Activated CD8-positive, alpha-beta memory T cell treated with anti-CD3 and anti-CD28 coated beads for 48 hours (primary cell): ENCODE measurements at places on chromosomes 16 and 17.

- DNase-seq: no peak
Measured at GRCh38 chr17:78263063-78263735, 31.8 kb downstream of the TMEM235 start.

- no peak for DNase-seq
Measured at GRCh38 chr16:65281586-65281985, 159.7 kb upstream of the CDH11 start.

DNA sequence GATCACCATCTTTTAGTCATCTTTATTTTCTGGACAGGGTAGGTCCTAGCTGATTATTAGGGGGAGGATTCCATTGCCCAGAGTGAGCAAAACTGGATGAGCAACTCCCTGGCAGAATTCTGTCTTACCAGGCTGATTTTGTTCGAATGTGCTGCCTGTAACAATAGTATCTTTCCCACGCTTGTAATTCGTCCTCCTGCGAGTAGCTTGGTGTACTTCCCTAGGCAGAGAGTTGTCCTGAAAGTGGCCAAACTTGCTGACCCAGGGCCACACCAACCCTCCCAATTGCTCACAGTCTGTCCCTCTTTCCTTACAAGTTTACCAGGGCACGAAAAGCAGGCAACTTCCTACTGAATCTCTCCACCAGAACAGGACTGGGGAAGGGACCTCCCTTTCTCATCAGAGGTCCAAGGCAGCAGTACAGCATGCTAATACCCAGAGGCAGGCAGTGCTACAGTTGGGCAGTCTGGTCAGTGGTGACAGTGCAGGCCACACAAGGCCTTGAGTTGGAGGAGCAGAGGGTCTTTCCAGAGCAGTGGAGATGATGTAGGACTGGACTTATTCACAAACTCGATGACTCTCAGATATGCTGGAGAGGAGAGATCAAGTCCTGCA lies 67.8 kb upstream of the NLK start:
- no peak for DNase-seq

DNA sequence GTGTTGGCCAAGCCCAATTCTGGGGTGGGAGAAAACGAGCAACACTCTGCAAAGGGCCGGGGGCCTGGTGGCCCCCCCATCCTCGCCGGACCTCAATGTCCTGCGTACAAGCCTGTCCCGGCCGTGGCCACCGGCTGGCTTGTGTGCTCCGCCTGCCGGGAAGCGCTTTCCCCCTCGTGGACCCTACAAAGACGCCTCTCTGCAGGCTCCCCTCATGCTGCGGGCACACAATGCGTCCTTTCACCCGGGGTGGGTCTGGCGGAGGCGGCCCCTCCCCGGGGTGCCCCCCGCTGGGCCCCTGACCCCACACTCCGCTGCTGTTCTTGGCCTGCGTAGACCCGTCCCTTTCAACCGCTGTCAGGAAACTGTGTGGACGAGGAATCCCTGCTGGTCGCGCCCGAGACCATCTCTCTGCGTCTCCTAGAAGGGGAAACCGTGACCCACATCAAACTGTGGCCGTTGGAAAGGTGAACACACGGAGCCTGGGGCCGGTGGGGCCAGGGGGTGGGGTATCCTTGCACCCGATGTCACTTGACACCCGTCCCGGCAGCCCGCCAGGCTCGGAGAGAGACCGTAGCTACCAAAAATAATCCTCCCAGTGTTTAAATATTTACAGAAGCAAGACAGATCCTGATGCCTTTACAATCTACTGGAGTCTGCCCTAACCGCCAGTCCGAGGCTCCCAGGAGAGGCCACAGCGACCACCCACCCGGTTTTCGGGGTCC lies 43.6 kb downstream of the TBC1D16 start:
- no peak for DNase-seq

GRCh38 chr17:58829172-58829637 lies 73.6 kb downstream of the PPM1E start:
- DNase-seq: no peak

DNA sequence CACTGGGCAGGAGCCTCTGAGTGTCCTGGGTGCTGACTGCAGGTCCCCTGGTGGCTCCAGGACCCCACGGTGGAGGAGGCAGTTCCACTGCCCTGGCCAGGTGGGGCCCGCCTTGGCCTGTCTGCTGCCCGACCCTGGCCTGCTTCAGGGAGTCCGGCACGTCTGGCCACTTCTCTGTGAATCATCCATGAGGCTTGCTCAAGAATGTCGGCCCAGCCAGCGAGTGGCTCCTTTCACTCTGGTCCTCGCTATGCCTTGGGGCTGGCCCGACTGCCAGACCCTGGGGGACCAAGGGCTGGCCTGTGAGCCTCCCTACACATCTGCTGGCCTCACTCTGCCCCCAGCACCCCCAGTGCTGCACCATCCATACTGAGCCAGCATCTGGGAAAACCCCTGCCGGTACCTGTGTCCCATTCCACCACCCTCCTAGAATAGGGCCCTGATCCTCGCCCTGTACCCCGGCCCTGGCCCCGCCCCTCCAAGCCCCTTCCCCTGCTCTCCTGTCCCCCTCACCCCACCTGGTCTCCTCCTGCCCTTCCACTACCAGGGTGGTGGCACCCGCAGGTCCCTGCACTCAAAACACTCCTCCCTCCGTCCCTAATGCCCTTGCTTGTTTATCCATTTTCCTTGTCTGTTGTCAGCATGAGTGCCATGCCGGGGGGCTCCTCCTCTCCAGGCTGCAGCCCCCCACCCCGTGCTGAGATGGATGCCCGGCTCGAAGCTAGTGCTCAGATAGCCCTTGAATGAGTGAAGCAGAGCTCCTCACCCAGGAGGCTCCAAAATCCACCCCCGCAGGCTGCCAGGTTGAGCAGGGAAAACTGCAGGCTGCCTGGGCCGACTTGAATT lies 35.5 kb downstream of the ADCY7 start:
- DNase-seq: no peak

DNA sequence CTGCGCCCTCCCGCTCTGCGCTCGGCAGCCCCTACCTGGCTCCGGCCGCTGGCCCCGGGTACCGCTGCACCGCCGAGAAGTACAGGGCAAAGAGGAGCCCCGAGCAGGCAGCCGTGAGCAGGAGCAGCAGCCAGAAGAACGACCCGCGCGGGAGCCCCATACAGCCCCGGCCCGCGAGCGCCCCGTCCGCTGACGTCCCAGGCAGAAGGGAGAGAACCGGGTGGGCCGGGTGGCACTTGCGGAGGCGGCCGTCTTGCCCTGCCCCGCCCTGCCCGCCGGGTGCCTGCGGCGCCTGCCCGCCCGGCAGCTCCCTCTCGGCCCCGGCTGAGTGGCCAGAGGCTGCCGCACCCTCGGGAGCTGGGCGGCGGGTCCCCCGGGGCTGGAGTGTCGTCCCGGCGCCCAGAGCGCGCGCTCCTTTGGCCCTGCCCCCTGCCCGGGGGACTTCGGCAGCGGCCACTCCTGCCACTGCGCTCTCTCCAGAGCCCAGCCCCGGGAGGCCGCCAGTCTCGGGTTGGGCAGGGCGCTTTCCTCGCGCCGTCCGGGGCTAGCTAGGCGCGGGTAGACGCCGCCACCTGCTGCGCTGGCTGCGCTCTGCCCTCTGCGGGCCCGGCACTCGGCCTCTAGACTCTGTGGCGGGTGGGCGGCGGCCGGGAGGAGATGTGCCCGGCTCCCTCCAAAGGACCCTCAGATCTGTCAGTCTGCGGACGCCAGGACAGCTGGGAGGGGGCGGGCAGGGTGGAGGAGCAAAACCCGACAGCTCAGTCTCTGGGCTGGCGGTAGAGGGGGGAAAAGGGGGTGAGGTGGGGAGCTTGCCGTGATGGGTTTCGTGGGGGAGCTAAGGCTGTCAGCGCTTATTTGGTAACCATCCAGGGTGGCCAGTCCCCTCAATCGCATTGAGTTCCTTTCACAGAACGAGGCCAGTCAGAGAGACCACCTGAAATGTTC lies at the start of gene ST6GALNAC2:
Gene ST6GALNAC2, minus strand, starts transcription at position 212 of the 945 bp plus-strand sequence. Its CDS starts 52 bp downstream, at position 160.
- DNase-seq: no peak

DNA sequence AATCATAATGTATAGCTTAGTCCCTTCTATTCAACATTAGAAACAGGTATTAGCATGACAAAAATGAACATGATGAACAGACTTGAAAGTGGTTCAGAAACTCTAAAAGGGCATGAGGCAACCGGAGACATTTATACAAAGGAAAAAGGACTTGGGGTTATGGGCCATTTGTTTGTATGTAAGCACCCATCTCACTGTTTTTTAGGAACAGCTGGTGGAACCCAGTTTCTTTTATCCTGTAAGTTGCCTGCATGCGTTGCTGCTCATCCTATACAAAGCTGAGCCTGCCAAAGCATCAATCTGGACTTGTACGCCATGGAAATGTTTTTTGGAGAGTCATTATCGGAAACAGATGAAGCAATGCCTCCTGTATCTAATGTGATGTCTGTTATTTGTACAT lies 72.3 kb upstream of the NACA2 start:
- no peak for DNase-seq

GRCh38 chr17:68579194-68579927 lies 21.8 kb downstream of the FAM20A start:
- DNase-seq: no peak

DNA sequence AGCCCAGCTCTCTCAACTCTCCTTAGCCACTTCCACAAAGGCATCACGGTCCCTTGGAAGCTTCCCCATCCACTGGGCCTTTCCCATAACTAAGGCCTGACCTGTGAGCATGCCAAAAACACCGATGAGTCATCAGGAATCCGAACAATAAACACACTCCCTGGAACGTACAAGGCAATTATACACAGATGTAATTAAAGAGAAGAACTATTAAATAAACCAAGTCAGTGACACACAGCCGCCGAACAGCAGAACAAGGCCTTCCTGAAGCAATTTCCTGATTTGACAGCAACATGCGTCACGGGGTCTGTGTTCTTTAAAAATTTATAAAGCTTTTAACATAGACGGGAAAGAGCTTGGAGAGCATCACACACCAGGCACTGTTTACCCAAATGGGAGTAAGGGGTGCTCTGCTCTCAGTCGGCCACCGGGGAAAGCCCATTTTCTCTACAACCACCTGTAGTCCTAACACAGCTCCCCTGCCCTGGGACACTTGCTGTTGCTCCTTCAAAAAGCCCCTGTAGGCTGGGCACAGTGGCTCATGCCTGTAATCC lies 29.4 kb downstream of the COG7 start:
- DNase-seq: no peak

DNA sequence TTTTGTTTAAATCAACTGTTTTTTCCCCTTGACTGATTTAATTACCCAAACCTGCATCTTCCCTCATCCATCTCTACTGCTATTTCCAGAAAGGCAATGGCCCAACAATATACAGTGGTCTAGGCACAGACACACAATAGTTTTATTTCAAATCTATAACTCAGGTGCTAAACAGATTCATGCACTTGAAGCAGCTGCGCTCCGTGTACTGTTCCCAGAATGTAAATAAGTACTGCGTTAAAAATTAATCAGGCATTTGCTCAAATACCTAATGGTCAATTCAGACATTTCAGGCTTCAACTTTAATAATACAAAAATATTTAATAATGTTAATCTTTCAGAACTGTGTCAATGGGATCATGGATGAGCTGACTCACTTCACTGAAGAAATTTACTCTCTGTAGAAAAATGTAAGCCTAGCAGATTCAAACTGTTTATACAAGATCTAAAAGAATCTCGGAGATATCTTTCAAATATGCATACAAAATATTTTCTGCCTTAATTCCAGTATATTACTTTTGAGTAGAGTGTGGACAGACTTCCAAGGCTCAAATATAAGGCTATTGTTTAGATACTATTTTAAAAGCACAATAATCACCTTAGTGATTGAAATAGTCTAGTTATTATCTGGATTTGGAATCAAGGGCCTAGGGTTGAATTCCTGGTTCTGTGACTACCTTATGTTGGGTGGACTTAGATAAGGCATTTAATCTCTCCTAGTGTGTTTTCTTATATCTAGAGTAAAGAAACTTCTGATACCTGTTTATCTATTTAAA lies 97.4 kb upstream of the PSMD7 start:
- no peak for DNase-seq

- DNase-seq: no peak
Measured at GRCh38 chr16:49602201-49602975, 228.8 kb downstream of the C16orf78 start.

DNA sequence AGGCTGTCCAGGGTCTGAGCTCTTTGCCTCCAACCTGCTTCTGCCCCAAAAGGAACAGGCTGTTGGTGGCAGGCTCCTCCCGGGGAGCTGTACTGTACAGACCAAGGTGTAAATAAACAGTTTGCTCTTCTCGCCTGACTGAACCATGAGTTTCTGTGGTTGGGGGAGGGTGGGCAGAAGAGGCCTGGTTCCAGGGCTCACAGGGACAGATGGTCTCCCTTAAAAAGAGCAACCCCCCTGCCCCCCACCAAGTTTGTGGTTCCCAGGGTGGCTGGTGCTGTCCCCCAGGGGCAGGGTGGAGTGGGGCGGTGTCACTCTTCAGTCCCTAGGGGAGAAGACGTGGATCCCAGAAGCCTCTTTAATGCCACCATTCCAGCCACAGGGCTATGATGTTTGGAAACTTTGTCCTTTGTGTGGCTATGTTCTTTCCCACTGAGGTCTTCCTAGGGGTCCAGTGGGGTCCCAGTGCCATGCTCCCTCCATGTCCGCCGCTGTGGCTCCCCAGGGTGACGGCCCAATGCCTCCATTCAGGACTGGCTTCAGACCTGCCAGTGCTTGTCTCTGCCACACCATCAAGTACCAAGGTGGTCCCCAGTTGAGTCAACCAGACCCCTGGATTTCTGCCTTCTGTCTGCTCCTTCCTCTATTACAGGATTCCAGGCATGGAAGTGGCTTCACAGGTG lies 146.7 kb downstream of the RAB11FIP4 start:
- no peak for DNase-seq

GRCh38 chr17:57433452-57433851 lies 177.1 kb downstream of the MSI2 start:
- DNase-seq: no peak

DNA sequence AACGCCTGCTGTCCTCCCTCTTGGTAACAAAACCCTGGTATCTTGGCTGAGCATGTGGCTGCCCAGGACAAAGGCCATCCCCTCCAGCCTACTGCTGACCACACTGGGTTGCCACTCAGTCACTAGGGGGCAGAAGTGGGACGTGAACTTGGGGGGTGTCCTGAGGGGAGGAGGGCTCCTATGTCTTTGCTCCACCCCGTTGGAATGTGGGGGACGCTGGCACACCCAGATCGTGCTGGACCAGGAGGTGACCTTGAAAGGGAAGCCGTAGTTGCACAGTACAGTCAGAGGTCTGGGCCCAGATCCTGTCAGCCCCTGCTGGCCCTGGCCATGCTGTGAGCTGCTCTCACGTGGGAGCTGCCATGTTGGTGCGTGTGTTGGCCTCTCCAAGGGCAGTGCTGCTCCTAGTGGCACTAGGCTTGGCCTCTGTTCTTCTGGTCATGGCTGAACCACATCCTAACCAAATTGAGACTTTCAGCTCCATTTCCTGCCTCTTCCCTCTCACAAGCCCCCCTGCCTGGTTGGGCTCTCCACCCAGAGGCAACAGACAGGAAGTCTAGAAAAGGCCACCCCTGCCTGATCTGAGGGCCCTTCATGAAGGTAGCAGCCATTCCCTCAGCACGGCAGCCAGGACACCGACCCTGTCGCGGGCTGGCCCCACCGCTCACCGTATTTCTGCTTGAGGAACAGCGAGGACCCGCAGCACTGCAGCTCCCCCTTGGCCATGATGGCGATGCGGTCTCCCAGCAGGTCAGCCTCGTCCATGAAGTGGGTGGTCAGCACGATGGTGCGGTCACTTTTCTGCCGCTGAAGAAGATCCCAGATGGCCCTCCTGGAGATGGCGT lies 29.0 kb upstream of the RNPS1 start:
- DNase-seq: no peak
